ENCODE measurements at places on chromosomes 12 and 14. TPM values are rescaled to one million over a fixed set of nuclear protein-coding genes. Genes with fewer than 3 reads are reported as not detected.

DNA sequence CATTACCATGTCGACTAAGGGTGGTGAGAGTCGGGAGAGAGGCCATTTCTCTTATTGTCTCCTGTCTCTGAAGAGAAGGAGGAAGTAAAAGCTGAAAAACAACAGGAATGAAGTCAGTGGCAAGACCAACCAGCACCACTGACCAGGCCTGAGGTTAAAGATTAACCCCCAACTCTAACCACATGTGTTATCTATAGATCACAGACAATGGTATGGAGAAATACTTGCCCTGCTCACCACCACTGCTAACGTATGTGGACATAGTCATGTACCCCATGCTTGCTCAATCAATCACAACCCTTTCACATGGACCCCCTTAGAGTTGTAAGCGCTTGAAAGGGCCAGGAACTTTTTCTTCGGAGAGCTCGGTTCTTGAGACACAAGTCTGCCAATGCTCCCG, 690.9 kb upstream of the LMO3 start:
- DNase-seq: no peak

GRCh38 chr14:24064091-24064795, 7.1 kb upstream of the CPNE6 start:
- no peak for DNase-seq

GRCh38 chr14:81452341-81453133, 52.4 kb upstream of the STON2 start:
- DNase-seq: no peak

DNA sequence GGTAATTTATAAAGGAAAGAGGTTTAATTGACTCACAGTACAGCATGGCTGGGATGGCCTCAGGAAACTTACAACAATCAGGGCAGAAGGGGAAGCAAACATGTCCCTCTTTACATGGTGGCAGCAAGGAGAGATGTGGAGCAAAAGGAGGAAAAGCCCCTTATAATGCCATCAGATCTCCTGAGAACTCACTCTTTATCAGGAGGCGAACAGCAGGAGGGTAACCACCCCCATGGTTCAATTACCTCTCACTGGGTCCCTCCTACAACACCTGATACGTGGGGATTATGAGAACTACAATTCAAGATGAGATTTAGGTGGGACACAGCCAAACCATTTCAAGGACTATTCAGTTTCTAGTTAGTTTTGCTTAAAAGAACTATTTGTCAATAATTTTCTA, 453.3 kb downstream of the C12orf50 start:
- no peak for DNase-seq

DNA sequence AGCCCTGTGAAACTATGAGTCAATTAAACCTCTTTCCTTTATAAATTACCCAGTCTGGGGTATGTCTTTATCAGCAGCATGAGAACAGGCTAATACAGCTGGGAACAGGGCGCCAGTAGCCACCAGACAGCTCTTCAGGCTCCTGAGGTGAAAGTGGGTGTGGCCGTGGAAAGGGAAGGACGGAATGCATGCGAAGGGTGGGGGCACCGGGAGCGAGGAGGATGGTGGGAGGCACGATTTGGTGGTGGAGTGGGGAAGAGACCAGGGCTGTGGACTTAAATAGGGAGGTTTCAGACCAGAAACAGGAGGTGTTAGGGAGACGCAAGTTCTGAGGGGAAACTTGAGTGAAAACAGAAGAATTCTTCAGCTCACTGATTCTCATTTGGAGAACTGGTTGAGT, 44.1 kb upstream of the CHST11 start:
- DNase-seq: no peak

GRCh38 chr14:41385797-41386196, 220.9 kb upstream of the LRFN5 start:
- DNase-seq: no peak

- DNase-seq: no peak
These were observed 872 bp downstream of the VSX2 start for GRCh38 chr14:74239848-74240793.

DNA sequence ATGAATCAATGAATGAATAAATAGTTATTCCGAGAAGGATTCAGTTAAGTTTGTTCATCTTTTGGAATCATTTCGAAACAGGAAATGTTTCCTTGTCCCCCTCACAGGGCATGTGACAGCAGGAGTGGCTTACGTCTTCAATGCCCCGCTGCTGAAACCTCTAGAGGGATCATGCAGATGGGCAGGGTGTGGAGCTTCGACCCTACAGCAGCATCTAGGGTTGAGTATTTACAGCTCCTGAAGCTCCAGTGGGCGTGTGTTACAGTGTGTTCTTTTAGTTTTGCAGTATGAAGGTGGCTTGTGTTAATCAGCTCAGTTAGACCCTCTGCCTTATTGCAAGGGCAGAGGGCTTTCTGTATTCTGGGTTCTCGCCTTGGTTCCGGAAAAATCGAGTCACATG, 2.6 kb downstream of the NAV3 start:
- DNase-seq: no peak

GRCh38 chr12:93922583-93923006, 225.8 kb upstream of the PLXNC1 start:
- no peak for DNase-seq

DNA sequence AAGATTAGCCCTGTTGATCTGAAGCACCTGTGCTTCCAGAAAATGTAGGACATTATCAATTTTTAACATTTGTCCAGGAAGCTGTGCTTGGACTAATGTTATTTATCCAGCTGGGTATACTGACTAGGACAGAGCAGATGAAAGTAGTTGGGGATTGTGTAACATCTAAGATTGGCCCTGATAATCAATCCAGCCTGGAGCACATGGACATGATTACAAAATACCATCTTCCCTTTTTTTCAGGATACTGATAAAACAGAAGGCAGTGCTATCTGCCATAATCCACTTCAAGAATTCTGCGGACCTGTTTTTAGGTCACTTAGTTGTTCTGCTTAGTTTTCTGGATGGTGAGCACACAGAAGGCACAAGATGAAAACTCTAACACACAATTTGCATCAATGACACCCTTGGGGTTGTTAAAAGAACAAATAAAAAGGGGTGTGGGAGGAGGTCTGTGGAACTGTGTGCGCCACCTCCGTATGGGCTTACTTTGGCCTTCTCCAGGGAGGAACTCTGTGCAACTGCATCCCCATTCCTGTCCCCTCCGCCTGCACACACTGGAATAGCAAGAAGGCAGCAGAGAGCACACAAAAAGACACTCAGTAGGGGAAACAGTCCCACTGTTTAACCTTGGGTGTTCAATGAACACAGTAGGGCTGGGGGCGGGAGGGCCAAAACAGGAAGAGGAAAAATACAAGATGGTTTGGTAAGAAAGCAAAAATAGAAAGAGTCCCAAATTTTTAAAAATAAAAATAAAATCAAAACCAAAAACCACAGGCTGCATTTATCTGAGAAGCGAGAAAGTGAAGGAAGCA, 31.1 kb upstream of the DUSP6 start:
- no peak for DNase-seq

- DNase-seq: no peak
These were observed 101.5 kb downstream of the GPR135 start for GRCh38 chr14:59363531-59364226.

GRCh38 chr12:90499795-90500194, 455.2 kb downstream of the CCER1 start:
- DNase-seq: no peak

- no peak for DNase-seq
These were observed 52.4 kb upstream of the ESRRB start for GRCh38 chr14:76323331-76324050.

- DNase-seq: no peak
These were observed 238.6 kb downstream of the TRHDE start for GRCh38 chr12:72510772-72511171.

Gene RD3L
- total RNA-seq: not detected

Gene KRT85
- not detected for total RNA-seq

Gene STYK1
- total RNA-seq: not detected

Gene RPS29
- total RNA-seq: 3,732 TPM

Data from activated B cell treated with CpG ODN at 0.5 μM for 24 hours (primary cell).